NCI-H69 (cell line): ENCODE measurements at places on chromosomes 3 and 15.

GRCh38 chr15:35166730-35167359, 81.8 kb upstream of the NANOGP8 start:
- no peak for DNase-seq

- DNase-seq: no peak
Measured at GRCh38 chr3:120652281-120652680, 29.8 kb downstream of the HGD start.

- no peak for DNase-seq
Measured at GRCh38 chr3:148078658-148079057, 619.0 kb upstream of the AGTR1 start.

DNA sequence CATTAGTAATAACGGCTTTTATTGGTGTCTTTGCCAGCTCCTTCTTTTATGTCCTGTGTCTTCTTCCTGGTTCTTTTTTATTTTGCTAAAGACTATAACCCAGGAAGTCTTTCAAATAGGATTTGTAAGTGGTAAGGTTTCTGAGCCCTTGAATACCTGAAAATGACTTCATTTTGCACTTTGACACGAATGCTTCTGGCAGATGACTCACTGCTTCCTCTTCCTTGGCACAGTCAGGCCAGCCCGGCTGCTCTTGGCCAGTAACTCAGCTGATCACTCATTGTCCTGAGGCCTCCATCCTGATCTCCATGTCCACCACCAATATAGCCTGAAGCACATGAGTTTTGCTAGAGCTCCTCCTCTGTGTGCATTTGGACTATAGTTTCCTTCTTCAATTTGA, 48.7 kb upstream of the NR2E3 start:
- DNase-seq: no peak

DNA sequence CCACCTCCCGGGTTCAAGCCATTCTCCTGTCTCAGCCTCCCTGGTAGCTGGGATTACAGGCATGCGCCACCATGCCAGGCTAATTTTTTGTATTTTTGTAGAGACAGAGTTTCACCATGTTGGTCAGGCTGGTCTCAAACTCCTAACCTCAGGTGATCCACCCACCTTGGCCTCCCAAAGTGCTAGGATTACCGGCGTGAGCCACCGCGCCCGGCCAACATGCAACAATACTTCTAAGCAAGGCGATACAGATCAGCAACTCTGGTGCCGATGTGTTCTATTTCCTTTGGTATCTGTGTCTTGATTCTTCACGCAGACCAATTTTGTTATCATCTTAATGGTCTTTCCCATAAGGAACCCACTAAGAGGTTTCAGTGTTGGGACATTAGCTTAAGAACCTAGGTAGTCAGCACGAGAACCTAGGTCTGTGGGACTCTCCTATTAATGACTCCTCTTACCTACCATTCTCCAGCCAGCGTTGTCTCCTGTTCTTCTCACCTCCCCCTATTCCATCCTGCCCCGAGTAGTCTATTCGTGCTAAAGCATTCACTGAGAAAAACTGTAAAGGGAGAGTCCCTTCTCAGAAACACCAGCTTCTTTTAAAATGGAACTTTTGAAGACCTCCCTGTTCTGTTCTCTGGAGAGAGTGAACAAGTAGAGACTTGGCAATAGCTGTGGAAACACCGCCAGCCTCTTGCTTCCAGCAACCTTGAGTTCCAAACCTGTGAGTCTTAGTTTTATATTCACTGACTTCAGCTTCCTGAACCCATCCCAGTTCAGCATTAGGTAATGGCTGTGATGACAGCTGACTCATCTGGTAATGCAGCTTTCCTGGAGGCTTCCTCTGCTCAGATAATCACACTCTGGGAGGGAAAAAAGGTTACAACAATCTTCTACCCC, 61.2 kb downstream of the TSC22D2 start:
- no peak for DNase-seq

GRCh38 chr15:72162569-72162968, 35.0 kb downstream of the GRAMD2A start:
- DNase-seq: no peak

GRCh38 chr3:5057857-5058324, 64.2 kb upstream of the ARL8B start:
- DNase-seq: peak; percentile 66

DNA sequence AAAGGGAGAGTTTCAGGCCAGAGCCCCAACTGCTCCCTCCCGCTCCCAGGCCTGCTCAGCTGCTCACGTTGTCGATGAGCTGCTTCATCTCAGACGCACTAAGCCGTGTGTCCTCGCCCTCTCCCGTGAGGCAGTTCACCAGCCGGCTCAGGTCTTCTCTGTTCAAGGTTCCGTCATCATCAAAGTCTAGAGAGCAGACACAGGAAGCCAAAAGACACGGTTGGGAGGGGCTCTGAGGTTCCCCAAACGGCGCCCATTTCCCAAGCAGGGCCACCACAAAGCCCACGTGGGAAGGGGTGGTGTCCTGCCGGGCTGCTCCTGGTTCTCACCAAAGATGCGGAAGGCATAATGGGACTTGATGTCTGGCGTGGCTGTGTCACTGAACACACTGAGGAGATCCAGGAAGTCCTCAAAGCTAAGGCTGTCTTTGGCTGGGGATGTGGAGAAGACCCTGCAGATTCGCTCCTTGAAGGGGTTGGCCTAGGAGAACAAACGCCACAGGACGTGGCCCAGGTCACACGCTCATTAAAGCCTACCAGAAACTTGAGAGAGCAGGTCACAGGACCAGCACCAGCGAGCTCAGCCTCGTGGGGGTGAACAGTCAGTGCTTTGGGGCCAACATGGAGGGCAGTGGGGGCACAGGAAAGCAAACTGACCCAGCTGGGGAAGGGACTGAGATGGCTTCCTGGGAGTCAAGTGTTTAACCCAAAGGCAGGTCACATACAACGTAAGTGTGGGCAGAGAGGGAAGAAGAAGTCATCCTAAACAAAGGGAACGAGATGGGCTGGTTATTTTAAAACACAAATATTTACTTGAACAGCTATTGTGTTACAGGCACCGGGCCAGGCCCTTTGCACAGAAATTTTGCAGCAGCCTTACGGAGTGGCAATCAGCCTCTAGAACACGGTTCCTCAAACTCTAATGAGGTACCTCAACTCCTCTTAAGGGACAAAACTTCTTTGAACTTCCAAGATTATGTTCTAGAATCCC, 2.4 kb downstream of the CIB1 start:
- no peak for DNase-seq

DNA sequence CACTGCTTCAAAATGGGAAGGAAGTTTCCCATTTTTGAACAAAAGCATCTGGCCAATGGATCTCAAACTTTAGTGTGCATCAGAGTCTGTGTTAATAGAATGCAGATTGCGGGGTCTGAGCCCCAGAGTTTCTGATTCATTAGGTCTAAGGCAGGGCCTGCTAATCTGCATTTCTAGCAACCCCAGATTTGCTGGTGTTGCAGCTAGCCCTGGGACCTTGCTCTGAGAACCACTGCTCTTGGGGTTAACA, 30.7 kb upstream of the USP3 start:
- DNase-seq: no peak

DNA sequence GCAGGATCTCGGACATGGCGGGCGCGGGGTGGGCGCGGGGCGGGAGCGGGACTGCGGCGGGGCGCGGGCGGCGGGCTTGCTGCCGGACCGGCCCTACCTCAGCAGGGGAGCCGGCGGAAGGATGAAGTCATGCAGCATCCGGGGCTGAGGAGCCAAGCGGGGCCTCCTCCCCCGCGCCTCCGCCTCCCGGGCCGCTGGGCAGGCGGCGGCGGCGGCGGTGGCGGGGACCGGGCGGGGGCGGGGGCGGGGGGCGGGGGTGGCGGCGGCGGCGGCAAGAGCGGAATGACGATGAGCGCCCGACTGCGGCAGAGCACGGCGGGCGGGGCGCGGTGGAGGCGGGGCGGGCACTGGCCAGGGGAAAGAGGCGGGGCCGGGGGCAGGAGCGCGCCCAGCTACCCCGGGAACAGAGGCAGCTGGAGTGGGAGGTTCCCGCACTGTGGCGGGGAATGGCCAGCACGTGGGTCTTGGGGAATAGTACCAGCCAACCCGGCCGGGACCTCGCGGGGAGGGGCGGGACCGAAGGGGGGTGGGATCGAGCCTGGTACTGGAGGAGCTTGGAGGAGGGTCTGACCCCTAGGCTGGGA, at the start of gene CAMK2N2:
TSS of gene CAMK2N2 (minus strand) at position 284 of the 584 bp plus-strand sequence. CDS start at position 16, 268 bp downstream.
- peak; percentile 98 for DNase-seq

DNA sequence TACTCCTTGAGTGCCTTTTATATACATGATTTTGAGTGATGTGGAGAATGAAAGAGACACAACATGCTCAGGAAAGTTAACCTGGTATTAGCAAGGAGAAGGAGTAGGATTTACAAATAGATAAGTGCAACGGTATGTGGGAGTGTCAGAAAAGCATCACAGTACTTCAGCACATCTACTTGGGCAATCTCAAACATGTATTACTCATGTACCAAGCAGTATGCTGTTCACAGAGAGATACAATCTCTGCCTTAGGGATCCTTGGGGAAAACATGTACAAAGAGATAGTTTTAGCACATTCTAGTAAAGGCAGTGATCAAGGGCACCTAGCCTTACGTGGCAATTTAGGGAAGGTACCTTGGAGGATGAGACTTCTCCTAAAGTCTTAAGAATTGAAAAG, 146.5 kb downstream of the FILIP1L start:
- DNase-seq: no peak
